ENCODE measurements at places on chromosomes 4 and X. TPM values are rescaled to one million over a fixed set of nuclear protein-coding genes. Genes with fewer than 3 reads are reported as not detected.

EGFL6 gene
- total RNA-seq, result not detected

PRKG2 gene
- total RNA-seq, result not detected

CPLX1 gene
- 1.2 TPM for total RNA-seq

GAB3 gene
- total RNA-seq, result 2.0 TPM

DMP1 gene
- not detected for total RNA-seq

C4orf51 gene
- total RNA-seq, result not detected

SATL1 gene
- not detected for total RNA-seq

FGD1 gene
- 0.08 TPM for total RNA-seq

KLHL34 gene
- total RNA-seq, result not detected

MAGEA2 gene
- not detected for total RNA-seq

SSX3 gene
- not detected for total RNA-seq

MAGEA4 gene
- total RNA-seq, result not detected

- no peak for DNase-seq
These were observed 145.1 kb downstream of the RBM47 start for GRCh38 chr4:40484346-40485090.

DNA sequence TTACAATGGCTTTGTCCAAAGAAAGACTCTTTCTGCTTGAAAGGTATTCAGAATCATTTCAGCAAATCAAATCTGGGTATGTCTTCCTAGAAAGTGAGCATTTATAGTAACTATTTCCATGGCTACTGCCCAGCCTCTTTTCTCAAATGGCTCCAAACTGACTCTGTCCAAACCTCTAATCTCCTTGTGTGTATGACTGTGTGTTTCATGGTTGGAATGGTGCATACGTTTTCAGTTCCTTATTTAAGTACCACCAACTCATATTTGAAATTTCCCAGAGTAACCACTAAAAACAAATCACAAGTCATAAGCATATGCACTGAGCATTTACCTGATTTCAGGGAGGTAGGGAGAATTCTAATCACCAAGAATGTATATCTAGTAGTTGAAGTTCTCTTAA is 106.0 kb downstream of the TMEM144 start:
- DNase-seq, result no peak

DNA sequence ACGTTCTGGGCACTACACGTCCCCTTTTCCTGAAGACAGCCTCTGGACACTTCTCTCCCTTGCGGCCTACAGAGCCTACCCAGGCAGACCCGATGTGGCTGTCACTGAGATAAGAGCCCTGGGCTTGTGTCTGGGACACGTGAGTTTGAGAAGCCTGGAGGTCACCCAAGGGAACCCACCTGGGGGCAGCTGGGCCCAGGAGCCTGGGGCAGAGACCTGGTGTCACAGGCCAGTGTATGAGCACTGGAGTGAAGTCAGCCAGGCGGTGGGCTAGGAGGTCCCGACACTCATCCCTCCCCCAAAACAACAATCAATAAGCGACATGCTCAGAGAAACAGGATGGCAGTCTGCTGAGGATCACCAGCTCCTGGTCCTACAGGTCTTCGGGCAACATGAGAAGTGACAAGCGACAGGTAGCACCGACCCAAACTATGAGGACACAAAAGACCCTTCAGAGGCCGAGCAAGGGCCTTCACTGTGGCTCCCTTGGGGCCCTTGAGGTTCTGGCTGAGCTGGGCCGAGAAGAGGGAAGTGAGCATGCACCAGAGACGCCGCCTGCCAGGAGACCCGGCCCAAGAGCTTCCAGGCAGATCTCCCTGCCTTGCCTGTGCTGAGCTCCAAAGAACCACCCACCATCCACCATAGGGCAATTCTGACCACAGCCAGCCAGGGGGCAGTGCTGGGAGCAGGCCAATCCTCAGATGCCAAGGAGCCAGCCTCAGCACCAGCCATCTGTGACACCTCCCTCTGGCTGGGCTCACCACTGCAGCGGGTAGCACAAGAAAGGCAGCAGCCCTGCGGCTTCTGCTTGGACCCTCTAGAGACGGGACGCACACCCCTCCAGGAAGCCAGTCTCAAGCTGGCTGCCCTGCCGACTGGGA is 11.0 kb upstream of the DUSP9 start:
- no peak for DNase-seq

DNA sequence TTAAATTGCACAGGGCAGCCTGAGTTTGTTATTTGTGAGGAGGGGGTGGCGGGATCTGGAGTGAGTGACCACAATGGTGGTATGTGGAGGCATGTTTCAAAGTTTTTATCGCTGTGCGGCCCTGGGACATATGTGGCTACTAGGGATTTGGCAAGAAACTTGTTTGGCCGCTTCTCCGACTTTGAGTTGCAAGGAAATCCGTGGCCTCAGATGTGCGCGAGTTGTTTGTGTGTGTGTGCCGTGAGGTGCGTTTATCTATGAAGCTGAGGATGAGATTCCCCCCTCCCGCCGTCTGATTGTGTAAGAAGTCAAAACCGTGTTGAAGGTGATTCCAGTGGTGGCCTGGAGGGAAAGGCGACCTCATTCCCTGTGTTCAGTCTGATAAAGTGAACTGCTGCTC is 1.4 kb downstream of the JADE3 start:
- no peak for DNase-seq

- DNase-seq, result no peak
These were observed 56.3 kb upstream of the DCTD start for GRCh38 chr4:182973511-182973911.

DNA sequence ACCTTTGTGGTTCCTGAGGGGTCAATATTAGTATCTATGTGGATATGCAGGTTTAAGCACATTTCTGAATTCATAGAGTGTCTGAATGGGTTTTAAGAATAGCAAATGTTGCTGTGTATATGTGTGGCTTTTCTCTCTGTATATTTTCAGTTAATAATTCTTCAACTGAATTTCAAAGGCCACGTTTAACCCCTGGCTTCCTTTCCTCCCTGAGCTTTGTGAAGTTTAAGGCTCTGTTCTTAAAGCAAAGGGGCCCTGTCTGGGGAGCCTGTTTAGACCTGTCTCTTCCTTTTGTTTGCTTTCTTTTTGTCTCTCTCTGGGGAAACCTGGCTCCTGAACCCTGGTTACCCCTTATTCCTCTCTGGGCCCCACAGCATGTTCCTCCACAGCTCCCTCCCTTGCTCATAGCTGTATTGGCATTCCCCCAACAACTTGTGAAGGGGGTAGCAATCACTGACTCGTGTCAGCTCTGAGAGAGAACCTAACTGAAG is 139.1 kb downstream of the COL4A6 start:
- DNase-seq, result peak; percentile 17

GRCh38 chr4:185472103-185472542 is 590 bp upstream of the CCDC110 start:
- DNase-seq, result no peak

DNA sequence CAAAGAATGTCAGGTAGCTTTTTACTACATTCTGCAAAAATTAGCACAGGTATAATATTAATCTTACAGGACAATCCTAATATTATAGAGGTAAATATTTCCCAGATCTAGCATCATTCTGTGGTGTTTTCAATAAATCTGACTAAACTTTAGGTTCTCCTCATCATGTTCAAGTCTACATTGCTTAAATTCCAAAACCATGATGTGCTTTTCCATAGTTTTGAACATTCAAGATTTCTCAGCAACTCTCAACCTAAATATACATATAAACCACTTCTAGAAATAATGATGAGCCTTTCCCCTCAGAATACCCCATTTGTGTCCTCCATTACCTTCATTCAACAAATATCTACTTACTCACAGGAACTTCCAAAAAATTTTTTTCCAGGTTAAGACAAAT is 23.1 kb downstream of the EIF4E start:
- no peak for DNase-seq

DNA sequence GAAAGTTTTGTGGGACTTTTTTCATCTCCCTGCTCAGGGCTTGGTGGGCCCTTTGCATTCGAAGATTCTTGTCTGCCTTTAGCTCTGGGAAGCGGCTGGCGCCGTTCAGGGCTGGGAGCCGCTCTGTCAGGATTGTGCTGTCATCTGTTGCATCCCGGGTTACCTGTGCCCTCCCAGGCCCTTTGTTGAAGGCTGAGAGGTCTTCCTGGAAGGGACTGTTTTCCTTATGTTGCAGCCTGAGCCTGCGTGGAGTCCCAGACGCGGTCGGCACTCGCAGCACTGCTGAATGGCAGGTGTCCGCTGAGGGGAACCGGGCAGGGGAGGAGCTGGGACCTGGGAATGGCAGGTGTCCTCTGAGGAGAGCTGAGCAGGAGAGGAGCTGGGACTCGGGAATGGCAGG is 15.9 kb downstream of the RGS12 start:
- DNase-seq, result no peak

DNA sequence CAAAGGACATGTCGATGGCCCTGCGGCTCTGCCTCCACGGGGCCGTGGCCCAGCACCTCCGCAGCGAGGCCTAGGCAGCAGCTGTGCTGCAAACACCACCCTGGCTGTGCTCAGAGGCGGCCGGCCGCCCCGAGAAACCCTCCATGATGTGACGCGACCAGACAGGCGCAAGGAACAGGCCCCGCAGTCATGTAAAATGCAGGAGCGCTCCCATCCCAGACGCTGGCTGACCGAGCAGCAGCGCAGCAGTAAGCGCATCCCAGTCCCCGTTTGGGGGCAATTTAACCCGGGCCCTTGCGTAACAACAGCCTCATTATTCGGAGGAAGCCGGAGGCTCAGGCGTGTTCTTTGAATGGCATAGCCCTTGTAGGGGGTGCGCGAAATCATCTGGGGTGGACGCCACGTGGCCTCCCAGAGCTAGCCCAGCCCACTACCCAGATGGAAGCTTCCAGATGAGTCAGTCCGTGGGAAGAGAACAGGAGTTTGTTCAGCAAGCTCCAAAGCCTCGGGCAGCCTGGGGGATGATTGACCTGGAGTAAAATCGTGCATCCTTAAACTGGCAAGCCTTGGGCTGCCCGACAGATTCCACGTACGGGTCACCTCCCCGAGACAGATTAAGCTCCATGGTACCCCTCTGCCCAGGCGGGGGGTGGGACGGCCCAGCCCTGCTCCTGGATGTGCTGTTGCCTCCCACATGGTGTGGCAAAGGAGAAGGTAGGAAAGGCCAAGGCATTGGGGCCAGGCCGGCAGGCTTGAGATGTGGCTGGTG is 124.0 kb downstream of the HMX1 start:
- no peak for DNase-seq

GRCh38 chr4:184280591-184281071 is 63.0 kb upstream of the ENPP6 start:
- peak; percentile 95 for DNase-seq

GRCh38 chr4:151784706-151785105 is 23.9 kb upstream of the GATB start:
- DNase-seq, result no peak

DNA sequence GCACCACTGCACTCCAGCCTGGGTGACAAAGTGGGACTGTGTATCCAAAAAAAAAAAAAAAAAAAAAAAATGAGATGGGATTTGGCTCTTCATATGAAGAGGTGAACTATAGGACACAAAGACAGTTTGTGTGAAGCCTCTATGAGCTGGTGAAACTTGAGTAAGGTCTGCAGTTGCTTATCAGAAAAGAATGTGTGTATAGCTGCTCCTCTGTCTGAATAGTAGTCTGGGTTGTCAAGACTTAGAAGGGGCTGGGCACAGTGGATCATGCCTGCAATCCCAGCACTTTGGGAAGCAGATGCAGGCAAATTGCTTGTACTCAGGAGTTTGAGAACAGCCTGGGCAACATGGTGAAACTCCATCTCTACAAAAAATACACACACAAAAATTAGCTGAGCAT is 82.8 kb downstream of the ARSF start:
- DNase-seq, result no peak

GRCh38 chrX:38800981-38801845 is at the start of gene MID1IP1:
TSS of gene MID1IP1 (plus strand) at chrX:38801459. CDS start at chrX:38804947, 3,488 bp downstream.
- no peak for DNase-seq

DNA sequence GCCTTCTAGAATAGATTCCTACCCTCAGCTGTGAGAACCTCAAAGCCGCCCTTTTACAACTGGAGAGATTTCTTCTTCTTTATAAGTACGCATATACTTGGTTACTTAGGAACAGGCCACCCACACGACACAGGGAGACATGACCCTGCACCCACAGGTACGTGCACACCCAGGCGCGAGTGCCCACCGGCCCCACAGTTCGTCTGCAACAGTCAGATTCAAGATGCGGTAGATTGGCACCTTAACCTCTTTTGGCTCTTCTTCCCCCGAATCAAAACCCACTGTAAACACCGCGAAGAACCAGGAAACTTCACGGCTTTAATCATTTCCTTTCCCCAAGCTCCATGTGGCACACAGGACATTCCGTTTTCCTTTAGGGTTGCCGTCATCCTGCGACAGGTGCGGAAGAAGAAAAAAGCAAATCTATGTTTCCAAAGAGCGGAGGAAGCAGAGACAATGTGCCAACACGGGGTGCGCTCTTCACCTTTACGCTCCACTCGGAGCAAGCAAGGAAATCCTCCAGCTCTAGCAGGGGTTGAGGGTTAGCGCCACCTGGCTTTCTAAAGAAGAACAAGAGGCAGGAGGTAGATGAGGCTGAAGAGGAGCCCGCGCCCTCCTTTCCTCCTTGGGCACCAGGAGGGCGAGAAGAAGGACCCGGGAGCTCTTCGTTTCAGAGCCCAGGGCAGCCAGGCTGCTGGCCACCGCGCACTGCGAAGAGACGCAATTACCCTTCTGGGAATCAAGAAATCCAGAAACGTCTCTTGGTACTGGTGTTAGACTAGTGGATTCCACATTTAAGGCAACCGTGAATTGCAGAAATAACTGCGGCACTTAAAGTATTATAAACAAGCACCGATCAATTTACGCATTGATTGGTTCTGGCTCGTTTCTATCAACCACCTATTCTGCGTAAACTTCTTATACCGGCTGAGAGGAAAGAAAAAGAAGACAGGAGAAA is 35.7 kb downstream of the HAND2 start:
- DNase-seq, result peak; percentile 27

DNA sequence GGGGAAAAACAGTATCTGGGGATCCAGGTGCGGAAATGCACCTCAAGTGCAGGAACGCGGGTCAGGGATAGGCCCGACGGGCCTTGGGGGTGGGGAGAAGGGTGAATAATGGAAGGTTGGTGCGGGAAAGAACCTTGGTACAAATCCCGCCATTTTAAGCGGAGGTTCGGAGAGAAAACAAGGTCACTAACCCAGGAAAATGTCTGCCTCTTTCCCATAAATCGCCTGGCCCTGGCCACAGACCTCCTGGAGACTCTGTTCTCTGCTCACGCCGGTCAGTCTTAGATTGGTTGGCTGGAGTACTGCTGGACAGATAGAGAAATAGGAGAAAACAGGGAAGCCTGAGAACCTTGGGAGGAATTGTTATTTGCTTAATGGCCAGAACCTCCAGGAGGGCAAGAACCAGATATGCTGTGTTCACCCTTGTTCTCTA is 897 bp upstream of the FBXL5 start:
- DNase-seq, result no peak

DNA sequence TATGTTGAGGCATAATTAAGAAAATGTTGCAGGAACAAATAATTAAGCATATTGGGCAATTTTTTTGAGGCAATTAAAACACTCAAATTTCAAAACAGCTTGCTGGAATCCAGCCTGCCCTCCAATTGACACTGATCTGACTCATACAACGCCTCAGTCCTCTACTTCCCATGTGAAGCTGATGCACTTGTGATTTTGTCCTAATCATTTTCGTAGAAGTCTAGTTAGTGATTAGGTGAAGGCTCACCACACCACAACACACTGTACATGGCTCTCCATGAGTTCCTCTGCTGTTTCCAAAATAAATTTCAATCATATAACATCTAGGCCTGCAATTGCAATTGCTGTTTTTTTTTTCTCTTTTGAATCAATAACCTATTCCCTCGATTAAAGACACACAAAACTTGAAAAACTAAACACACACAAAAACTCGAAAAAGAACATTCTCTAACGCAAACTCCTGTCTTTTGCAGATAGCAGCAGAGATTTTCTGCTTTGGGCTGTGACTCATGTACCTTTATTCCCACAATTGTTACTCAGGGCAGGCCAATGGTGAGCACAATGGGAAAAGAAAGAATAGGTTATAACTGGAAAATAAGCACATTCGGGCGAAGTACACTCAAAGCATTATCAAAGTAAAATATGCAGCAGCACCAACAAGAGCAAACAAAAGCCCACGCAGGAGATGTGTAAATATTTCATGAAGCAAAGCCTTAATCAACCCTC is 1.7 kb downstream of the GPRIN3 start:
- no peak for DNase-seq
